ENCODE measurements at places on chromosomes 1 and 21.
A peak's percentile ranks its signal among the peaks of the same experiment; 100 is the strongest.

DNA sequence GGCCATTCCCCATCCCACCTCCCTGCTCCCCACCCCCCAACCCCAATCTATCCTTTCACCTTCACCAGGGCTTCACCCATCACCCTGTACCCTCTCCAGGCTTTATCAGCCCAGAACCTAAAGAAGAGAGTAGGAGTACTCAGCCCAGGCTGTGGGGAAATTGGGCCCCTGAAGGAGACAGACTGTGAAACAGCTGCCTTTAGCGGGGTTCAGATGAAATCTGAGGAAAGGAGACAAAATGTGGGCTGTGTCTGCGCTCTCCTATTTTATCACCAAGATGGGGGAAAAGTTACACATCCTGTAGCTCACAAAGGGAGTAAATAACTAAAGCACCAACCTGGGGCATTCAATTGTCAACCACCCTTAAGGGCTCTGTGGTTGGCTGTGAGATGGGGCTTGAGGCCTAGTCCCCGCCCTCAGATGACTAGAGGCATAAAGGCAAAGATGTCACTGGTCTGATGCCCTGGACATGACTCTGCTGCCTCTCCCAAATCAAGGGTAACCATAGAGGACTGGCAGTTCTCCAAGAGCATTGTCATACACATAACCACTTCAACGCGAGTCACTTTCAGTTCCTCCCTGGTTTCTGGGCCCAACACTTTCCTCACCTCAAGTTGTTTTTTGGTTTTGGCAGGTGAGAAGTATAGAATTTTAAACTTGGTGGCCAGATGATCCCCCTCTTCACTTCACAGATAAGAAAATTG lies 30.0 kb downstream of the SLC27A3 start:
- peak; percentile 13 for DNase-seq

- no peak for DNase-seq
Observed at GRCh38 chr1:39574646-39575045, 1.9 kb downstream of the PABPC4 start.

GRCh38 chr1:107919953-107920352 lies 45.0 kb downstream of the VAV3 start:
- no peak for DNase-seq

DNA sequence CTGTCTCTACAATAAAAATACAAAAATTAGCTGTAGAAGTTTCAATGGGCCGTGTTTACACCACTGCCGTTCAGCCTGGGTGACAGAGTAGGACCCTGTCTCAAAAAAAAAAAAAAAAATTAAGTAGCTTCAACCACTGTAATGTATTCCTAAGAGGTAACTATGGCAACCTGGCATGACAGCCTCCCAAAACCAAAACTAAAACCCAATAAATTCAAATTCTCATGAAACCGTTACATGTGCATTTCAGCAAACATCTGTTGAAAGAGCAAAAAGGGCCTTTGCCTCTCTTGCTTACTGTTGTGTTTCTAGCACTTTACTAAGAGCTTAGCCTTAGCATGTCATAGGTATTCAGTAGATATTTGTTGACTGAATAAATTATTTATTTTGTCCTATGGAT lies 33.5 kb downstream of the ODR4 start:
- no peak for DNase-seq

GRCh38 chr1:78355656-78356055 lies 135.1 kb upstream of the PTGFR start:
- DNase-seq = no peak

DNA sequence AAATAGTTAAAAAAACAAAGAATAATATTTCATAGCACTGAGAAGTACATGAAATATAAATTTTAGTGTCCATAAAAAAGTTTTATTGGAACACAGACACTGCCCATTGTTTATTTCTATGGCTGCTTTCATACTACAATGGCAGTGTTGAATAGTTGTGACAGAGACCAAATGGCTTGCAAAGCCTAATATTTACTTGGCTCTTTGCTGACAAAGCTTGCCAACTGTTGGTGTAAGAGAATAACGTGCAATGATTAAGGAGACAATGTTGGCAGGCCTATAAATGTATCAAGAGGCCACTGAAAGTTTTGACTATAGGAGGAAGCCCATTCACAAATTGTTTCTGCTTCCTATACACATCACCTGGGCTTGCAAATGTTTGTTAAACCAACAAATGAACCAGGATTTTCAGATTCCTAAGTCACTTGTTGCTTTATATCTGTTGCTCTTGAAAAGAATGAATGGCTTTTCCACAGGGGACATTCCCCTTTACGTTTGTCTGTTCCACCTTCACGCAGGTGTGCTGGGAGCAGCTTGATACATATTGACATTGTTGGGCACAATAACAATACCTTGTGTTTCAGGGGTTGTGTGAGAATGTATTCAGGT lies 5.5 kb upstream of the ST6GALNAC3 start:
- DNase-seq = no peak

- no peak for DNase-seq
Observed at GRCh38 chr1:7250176-7250575, 464.9 kb downstream of the CAMTA1 start.

GRCh38 chr1:186306533-186306932 lies 68.5 kb downstream of the TPR start:
- DNase-seq = no peak

DNA sequence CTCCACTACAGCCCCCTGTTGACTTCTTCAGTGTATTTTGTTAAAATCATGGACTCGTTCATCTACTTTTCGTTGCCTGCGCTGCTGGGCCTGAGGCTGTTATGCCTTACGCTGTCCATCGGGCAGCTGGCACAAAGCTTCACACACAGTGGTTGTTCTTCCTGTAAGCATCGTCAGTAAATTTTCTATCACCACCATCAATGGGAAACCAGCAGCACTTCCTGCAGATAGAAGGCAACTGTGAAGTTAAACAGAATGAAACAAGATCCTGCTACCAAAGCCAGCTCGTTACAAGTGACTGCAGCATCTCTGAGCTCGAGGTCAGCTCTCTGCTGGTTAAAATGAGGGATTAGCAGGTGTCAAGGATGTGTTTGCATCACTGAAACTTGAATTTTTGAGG lies 21.9 kb upstream of the PADI6 start:
- DNase-seq = no peak

DNA sequence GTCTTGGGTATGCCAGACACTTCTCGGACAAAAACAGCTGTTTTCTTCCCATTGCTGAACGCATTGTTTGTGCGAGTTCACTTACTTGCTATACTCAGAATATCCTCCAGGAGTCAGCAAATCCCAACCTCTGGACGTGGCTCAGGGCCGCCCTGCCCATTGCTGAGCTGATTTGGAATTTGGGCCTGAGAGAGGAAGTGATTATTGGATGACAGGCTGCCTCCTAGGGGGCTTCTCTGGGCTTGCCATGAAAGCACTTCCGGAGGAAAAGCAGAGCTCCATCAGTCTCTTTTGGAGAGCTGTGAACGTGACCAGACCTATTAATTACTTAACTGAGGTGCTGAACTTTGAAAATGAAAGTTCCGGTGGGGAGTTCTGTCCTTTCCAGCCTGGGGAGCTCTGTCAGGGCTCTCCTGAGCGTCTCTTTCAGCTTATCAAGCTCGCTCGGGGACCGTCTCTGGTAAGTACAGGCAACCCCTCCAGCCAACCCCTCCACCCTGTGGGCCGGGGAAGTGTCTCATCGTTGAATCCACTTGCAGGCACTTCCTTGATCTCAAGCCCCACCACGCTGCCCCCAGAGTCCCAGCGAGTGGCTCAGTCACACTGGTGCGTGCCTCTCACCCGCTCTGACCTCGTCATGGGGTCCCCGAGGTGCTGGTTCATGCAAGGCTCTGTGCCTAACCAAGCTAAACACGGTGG lies 76.9 kb downstream of the CLIC6 start:
- peak; percentile 4 for DNase-seq

DNA sequence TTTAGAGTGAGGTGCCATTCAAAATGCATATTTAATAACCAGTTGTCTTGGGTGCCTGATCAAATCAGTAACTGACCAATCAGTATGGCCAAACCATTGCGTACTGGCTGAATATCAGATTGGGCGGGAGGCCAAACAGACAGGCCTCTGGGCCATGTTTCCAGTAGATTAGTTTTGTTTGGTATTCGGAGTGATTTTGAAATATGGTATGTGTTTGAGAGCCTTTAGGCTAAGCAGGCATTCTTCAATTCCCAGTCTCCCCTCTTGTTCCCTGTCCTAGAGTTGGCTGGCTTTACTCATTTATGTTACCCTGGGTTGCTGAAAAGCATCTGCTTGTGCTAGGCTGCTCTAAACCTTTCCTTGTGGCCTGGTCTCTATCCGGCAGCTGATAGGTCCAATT lies 80.1 kb downstream of the BACH1 start:
- no peak for DNase-seq

DNA sequence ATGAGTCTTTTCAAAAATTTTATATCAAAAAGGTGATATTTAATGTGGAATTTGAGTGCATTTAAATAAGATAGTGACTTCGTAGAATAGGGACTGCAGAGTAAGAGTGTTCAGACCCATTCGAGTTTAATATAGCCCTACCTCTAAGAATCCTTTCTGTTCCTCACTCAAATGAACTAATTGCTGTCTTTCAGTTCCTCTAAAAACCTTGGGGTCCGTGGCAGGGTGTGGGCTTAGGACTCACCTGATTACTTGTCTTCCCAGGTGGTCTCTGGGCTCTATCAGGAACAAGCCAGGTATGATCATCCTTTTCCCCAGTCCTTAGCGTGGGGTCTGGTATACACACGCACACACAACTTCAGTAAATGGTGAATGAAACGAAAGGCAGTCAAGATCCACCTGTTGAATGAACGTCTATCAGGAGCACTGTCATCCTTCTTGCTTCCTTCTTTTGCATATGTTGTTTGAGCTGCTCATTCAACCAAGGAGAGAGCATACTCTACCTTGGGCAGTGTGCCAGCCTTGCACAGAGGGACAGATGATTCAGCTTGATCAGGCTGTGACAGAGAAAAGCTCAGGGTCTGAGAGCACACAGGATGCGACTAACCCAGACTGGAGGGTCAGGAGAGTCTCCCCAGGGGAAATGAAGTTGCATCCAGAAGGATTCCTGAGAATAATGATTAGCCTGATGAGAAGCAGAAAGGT lies 1.2 kb upstream of the RNF11 start:
- DNase-seq = no peak

DNA sequence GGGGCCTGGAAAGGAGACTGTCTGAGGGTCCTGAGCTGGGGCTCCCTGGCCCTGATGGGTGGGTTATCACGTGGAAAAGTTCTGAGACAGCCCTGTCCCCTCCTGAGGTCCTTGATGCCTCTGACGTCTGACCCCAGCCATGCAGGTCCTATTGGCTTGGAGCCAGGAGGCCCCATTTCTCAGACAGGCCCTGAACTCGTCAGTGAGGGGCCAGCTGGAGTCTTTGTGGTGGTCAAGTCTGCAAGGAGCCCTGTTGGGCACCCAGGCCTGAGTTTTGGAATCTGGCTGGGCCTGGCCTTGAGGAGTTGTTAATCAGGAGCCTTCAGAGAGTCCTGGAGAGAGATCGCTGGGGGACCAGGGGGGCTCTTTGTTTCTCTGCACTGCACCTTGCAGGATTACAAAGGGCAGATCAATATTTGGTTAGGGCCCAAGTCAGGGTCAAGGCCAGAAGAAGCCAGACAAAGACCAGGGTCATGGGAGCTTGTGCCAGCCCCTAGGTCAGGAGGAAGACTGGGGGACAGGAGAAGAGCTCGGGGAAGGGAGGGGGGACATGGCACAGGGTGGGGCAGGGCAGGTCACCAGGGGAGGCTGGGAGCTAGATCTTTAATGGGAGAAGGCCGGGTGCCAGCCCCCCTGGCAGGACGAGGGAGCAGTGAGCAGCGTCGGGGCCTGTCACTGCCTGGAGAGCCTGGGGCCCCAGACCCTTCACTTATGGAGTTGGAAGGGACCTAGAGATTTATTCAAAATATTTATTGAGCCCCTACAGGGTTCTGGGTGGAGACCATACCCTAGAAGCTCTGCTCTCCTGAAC lies 83.2 kb downstream of the PTPRU start:
- DNase-seq = no peak

DNA sequence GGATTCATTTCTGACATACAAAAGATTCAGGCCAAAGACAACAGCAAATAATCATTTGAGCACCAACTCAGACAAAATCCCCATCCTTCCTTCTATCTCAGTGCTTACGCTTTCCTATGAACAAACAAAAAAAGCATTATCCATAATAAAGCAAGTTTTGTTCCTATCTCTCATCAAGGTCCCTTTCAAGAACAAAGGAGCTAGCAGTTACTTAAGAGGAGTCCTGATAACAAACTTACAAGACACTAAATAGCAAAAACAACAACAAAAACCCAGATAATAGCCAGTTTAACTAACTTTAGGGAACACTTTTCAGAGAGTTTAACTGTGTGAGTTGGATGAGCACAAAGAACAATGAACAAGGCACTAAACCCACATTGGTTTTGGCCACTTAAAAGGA lies 10.5 kb downstream of the EVI5 start:
- DNase-seq = no peak

- no peak for DNase-seq
Observed at GRCh38 chr1:171664976-171665375, 12.5 kb upstream of the MYOC start.

GRCh38 chr1:41365772-41366454 lies 4.7 kb downstream of the FOXO6 start:
- DNase-seq = no peak

DNA sequence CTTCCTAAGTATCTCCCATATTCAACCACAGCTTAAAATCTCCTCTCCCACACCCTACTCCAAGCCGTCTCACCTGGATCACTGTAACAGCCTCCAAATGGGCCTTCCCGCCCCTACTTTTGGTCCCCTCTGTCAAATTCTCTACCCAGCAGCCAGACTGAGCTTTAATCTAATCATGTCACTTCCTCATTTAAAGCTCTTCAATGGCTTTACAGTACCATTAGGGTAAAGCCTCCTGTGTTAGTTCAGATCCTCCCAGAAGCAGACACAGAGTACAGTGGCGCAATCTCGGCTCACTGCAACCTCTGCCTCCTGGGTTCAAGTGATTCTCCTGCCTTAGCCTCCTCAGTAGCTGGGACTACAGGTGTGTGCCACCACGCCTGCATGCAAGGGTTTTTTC lies 46.8 kb upstream of the PSEN2 start:
- no peak for DNase-seq

DNA sequence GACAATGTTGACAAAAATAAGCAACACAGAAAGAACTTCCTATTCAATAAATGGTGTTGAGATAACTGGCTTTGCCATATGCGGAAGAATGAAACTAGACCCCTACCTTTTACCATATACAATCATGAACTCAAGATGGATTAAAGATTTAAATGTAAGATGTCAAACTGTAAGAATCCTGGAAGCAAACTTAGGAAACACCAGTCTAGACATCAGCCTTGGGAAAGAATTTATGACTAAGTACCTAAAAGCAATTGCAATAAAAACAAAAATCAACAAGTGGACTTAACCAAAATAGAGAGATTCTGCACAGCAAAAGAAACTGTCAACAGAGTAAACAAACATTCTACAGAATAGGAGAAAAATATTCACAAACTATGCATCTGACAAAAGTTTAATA lies 16.1 kb upstream of the CLDN8 start:
- DNase-seq = no peak

Measured in stimulated activated CD8-positive, alpha-beta memory T cell treated with anti-CD3 and anti-CD28 coated beads, Interleukin-4, amount 100 ng/mL, for 4 hours (primary cell).